NCI-H460 (cell line): ENCODE measurements at places on chromosomes 3 and 15. TPM values are rescaled to one million over a fixed set of nuclear protein-coding genes. Genes with fewer than 3 reads are reported as not detected.
A peak's percentile ranks its signal among the peaks of the same experiment; 100 is the strongest.

DNA sequence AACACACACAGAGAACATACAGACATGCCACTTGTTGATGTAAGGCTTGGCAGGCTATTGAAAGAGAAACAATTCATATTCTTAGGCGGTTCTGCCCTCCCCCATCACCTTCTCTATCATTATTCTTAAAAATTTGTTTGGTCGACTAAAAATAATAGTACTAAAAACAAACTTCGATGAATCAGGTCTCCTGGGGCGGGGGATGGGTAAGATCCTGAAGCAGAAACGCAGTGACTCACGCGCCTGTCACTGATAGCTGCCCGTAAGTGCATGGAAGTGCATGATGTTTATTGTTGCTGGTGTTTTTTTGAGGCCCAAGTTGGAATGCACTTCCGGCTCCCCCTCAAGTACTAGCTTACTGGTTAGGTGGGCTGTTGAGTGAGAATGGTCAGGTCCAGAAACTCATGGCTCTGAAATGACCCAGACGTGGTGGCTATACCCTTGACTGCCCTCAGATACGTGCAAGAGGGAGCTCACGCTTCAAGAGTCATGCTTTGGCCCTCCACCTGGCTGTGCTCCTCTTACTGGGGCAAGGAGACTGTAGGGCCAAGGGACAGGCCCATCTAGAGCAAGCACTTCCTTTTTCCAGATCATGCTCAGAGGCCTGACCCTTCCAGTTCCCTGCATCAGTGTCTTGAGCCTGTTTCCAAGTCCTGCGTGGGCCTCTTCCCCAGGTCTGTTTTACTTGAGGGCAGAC is 10.9 kb downstream of the SMAD3 start:
- DNase-seq = peak; percentile 31

DNA sequence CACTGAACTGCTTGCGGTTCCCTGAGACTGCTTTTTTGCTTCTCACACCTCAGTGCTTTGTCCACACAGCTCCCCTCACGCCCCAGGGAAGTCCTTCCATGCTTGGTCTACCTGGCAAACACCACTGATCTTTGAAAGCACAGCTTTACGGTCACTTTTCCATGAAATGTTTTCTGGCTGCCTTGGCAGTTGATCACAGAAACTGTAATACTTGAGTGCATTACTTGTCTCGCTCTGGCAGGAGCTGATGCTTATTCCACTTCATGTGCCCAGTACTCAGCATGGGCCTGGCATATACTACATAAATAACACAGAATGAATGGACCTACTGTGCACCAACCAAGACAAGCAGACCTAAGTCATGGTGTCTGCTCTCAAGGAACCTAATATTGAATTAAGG is 121.1 kb downstream of the MEX3B start:
- DNase-seq = no peak

RTP1 gene
- not detected in 2 replicates for total RNA-seq

DNA sequence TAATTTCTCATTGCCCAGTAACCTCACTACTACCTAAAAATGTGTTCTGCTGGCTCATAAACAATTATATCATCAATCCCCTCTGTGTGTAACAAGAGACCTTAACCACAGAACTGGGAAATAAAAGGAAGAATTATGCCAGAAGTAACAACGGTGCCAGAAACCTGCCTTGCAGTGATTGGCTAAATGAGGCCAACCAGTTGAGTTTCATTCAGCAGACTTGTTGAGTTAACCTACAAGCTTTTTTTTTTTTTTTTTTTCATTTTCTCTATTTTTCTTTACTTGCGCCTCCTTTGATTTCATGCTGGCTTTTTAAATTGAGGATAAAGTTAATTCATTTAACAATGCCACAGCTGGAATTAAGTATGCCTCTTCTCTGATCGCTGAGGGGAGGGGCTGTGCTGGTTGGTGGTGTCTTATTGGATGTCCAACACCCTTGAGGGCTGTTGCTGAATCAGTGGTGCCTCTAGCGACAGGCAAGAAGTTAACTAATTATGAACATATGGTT is 30.0 kb upstream of the GMNC start:
- no peak for DNase-seq
